ENCODE measurements at places on chromosomes 1 and 21. TPM values are rescaled to one million over a fixed set of nuclear protein-coding genes. Genes with fewer than 3 reads are reported as not detected.

DNA sequence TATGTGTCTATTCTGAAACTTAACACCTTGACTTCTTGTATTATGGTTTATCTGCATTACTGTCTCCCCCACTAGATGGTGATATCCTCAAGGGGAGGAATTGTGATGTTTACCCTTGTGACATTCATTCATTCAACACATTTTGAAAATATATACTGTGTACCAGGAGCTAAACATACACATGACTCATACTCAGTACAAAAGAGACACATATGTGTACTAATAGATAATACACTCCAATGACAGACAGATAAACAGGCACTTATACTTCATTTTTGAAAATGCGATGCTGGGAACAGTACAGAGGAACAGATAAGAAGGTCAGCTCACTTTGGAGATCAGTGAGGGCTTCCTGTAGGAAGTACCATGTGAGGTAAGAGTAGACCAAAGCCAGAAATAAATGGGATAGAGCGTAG lies 8.9 kb upstream of the RAB3GAP2 start:
- no peak for DNase-seq

- DNase-seq, result no peak
Measured at GRCh38 chr1:156366378-156367166, 2.4 kb upstream of the RHBG start.

DNA sequence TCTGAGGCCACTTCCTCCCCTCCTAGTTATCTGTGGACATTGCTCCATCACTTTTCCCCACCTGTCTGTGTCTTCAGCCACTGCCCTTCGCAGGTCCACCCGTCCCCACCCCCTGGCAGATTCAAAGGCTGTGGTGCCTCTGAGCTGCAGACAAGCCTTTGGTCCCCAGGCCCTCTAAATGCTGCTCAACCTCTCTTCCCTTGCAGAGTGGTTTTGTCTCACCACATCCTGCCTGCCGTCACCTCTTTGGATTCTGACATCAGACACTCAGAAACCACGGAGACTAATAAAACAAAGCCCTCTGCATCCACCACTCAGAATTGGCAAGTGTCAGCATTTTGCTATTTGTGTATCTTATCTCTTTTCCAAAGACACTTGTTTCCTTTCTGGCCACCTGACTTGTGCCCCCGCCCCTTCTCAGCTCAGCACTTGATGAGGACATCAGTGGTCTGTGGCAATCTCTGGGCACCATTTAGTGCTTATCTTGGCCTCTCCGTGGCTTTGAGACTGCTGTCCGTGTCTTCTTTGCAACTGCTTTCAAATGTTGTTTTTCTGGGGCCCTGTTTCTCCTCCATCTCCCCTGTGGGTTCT lies 7.7 kb downstream of the CNIH3 start:
- peak; percentile 92 for DNase-seq

Gene CD1E
- total RNA-seq, result not detected

- no peak for DNase-seq
Measured at GRCh38 chr1:117812869-117813511, 116.4 kb downstream of the GDAP2 start.

DNA sequence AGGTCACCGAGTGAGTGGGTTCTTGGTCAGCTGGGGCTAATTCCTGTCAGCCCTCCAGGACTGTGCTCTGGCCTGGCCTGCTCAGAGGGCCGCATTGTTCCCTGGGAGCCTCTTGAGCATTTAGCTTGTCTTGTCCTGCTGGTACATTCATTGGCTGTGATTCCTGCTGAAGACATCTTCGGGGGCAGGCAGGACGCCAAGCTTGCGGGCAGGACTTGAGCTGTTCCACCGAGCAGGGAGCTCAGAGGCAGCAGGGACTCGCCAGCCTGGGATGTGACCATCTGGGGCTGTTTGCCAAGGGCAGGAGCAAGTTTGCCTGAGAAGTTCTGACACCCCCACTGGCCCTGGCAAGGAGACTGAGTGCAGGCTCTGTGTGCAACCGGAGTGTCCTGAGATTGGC lies 7.0 kb upstream of the SLC26A9 start:
- DNase-seq, result no peak

Gene TTLL10
- not detected for total RNA-seq

- no peak for DNase-seq
Measured at GRCh38 chr1:51624855-51625254, 8.0 kb downstream of the OSBPL9 start.

DNA sequence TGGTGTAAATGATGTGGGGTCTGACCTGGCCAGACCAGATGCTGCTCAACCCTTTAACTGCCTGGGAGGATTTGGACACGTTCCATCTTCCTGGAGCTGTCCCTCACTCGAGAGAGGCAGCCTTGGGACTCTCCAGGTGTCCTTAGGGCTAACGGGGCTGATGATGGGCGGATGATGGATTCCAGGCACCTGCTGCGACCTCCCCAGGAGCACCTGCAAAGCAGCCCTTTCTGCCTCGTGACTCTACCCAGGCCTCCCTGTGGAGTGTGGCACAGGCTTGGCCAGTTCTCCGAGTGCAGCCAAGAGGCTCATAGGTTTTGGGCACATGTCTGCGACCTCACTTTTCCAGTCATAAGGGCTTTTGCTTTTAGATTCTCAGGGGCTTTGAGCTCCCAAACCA lies 12.3 kb upstream of the TRIM17 start:
- no peak for DNase-seq

Gene RXFP4
- not detected for total RNA-seq

Gene PTGER3
- total RNA-seq, result 14.9 TPM

Gene MROH7
- not detected for total RNA-seq

Gene TMEM167B
- 18.7 TPM for total RNA-seq

Gene LPAR3
- not detected for total RNA-seq

- DNase-seq, result no peak
Measured at GRCh38 chr1:100536031-100536430, 1.9 kb upstream of the GPR88 start.

- DNase-seq, result no peak
Measured at GRCh38 chr1:23561076-23561812, 1.9 kb upstream of the ID3 start.

Gene DIPK1A
- total RNA-seq, result 22.6 TPM

All from SJSA1 (cell line).